Glomerular endothelial cell (primary cell): ENCODE measurements at places on chromosomes 13 and 19. TPM values are rescaled to one million over a fixed set of nuclear protein-coding genes. Genes with fewer than 3 reads are reported as not detected.

The PODNL1 gene
- total RNA-seq, result 0.18 and 1.3 TPM in 2 replicates

- no peak for DNase-seq
These were observed 27.0 kb upstream of the MIER2 start for GRCh38 chr19:371501-372168.

- no peak for DNase-seq
These were observed 134.2 kb downstream of the MIPEP start for GRCh38 chr13:23754997-23755396.

- peak; percentile 39 for DNase-seq
These were observed 1.6 kb upstream of the TTC9B start for GRCh38 chr19:40219721-40220276.

- no peak for DNase-seq
These were observed 10.4 kb downstream of the PSPC1 start for GRCh38 chr13:19772306-19772705.

GRCh38 chr13:46633416-46633815 is 80.4 kb downstream of the LRCH1 start:
- no peak for DNase-seq
